ENCODE measurements at places on chromosomes 3 and 15. TPM values are rescaled to one million over a fixed set of nuclear protein-coding genes. Genes with fewer than 3 reads are reported as not detected.

GRCh38 chr3:36244728-36245127 lies 135.6 kb upstream of the STAC start:
- DNase-seq = no peak

DNA sequence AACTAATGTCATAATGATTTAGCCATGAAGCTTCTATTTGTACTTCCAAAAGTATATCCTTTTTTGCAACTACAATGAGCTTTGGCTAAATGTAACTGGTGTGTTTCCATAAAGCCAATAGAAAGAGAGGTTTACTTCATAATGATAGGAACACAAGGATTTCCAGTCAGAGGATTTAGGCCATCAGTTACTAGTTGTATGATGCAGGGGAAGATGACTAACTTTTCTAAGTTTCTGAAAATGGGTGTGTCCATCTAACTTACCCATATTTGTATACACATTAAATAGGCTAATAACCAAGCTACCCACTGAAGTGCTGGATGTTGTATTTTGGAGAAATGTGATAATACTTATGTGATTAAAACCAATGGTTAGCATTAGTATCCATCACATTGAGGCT lies 55.7 kb downstream of the SLC4A7 start:
- no peak for DNase-seq

Gene SCAANT1
- not detected for total RNA-seq

Gene EOMES
- total RNA-seq = not detected

DNA sequence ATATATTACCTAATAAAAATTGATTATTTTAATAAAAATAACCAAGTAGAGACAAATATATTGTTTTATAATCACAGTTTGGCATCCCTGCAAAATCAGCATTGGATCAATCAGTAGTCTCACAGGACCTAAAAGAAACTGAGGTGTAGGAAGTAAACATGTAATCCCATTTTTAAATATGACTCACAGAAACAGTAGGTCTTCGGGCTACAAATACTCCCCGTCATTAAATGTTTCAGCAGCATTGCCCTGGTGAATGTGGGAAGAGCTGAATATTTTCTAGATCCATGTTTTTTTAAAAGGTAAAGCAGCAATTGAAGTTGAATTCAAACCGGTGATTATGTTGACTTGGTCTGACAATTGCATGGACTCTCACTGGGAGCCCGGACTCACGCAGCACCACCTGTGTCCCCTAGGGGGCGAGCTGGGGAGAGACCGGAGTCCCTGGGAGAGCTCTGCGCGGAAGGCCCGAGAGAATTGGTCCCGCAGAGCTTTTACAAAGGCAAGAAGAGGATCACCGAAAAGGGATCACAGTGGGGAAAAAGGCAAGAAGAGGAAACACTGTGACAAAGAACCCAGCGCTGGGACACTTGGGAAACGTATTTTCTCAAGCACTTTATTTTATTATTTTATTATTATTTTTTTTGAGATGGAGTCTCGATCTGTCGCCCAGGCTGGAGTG lies 17.2 kb upstream of the USP3 start:
- peak; percentile 86 for DNase-seq

GRCh38 chr3:96813820-96814650 lies at the start of gene EPHA6:
TSS of gene EPHA6 (plus strand) at chr3:96814594.
- peak; percentile 46 for DNase-seq

GRCh38 chr15:79736435-79737000 lies 160.3 kb downstream of the MTHFS start:
- no peak for DNase-seq

DNA sequence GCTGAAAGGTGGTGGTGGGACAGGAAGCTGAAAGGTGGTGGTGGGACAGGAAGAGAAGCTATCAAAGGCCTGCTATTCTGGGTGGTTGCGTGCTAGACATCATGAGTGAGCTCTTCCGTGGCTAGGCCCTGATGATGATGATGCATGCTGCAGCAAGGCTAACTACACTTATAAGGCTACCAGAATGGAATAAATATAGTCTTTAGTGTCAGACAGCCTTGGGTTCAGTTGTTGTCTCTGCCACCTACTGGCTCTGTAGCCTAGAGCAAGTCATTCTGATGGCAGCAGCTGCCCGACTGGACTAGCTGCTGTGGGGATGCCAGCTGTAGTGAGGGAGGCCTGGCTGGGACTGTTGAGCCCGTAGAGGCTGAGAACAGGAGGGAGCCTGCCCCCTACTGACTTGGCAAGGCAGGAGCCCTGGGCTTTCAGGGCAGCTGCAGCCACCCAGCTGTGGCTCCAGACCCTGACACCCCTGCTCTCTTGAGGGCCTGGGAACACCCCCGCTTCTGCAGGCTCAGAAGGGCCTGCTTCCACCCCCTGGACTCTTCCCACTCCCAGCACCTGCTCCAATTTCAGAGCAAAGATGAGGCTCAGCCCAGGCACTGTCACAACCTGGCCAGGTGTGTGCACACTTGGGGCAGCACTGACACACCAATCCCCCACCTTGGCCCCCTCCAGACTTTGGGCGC lies 21.4 kb upstream of the ZBED2 start:
- no peak for DNase-seq

Data from prostate gland (tissue), 2 donors.